ENCODE measurements at places on chromosomes 6 and 20.

GRCh38 chr6:112330071-112330878 lies 16.9 kb upstream of the RFPL4B start:
- no peaks in the 10 kb centered on the region for H3K4me1 ChIP-seq
- no peak overlapping the region for H3K4me3 ChIP-seq
- DNase-seq, result no peak
- no peaks in the 10 kb centered on the region for H3K27me3 ChIP-seq
- H3K36me3 ChIP-seq, result no peaks in the 10 kb centered on the region

DNA sequence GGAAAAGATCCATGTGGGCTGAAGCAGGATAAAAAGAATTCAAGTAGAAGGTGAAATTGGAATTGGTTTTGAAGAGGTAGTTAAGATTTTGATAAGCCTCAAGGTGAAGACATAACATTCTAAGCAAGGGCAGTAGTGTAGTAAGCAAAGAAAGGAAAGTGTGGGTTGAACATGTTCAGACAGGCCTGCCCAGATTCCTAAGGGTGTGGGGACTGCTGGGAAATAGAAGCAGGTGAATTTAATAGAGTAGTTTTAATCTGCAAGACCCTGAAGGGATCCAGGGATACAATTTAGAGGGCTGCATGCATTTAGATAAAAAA lies 19.1 kb downstream of the TAB2 start:
- no peak overlapping the region for H3K4me3 ChIP-seq
- H3K27ac ChIP-seq, result peak overlapping the region; percentile 22
- no peak for DNase-seq
- H3K4me1 ChIP-seq, result peaks cover 10% of the 10 kb centered on the region

- peak; percentile 52 for DNase-seq
- H3K27me3 ChIP-seq, result no peaks in the 10 kb centered on the region
- no peaks in the 10 kb centered on the region for H3K36me3 ChIP-seq
- no peak overlapping the region for H3K4me3 ChIP-seq
- no peak overlapping the region for H3K27ac ChIP-seq
- H3K4me1 ChIP-seq, result no peaks in the 10 kb centered on the region
These were observed 31.0 kb downstream of the TIAM2 start for GRCh38 chr6:155026022-155026705.

GRCh38 chr6:112600168-112600567 lies 253.0 kb downstream of the RFPL4B start:
- DNase-seq, result no peak
- H3K27me3 ChIP-seq, result no peaks in the 10 kb centered on the region
- H3K36me3 ChIP-seq, result no peaks in the 10 kb centered on the region
- H3K4me1 ChIP-seq, result no peaks in the 10 kb centered on the region
